ENCODE measurements at places on chromosomes 3 and 15.

DNA sequence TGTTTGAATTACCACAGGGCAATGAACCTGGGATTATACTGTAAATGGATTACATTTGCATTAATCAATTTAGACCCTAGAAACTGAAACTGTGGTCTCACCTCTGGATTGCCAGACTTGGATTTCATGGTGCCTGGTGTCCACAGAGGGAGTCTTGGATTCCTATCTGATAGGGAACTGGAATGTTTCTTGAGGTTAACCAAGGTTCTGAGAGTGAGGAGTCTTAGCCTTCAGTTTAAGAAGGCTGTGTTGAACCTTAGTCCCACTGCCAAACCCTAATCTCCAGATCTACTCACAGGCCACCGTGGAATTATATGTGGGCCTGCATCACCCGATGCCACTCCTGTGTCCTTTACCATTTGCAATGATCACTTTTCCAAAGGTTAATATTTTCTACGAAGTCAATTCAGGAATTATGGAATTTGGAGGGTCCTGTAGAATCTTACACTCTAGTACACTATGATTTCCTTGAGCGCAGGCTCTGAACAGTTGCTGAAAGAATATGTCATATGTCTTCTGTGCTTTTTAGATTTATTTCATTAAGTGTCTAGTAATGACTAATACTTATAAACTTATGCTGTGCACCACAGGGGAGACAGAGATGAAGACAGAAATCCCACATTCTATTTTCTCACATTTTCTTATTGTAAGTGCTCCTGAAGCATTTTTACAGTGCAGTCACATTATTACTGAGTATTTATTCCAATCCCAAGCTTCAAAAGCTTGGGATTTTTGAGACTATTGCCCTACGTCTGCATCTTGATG lies 87.9 kb downstream of the EFL1 start:
- no peak for DNase-seq

DNA sequence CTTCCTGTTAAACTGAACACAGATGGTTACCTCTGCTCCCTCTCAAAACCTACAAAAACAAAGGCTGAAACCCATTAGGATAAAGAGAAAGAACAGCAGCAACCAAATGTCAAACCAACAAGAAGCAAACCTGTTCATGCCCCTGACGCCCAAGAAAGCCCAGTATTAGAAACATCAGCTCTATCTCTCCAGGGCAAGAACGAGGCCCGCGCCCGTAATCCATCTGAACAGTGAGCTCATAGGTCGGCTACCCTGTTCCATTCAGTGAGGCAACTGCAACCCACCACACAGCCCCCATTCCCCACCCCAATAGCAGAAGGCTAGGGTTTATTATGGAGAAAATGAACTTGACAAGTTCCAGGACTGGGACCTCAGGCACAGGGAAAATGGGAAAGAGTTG lies 10.0 kb downstream of the LSG1 start:
- DNase-seq = no peak

GRCh38 chr15:76190751-76191538 lies 120.3 kb downstream of the ETFA start:
- peak; percentile 61 for DNase-seq

GRCh38 chr15:95292785-95293450 lies 1037.6 kb upstream of the NR2F2 start:
- DNase-seq = no peak

- no peak for DNase-seq
Measured at GRCh38 chr15:41975669-41976068, 3.3 kb upstream of the EHD4 start.

DNA sequence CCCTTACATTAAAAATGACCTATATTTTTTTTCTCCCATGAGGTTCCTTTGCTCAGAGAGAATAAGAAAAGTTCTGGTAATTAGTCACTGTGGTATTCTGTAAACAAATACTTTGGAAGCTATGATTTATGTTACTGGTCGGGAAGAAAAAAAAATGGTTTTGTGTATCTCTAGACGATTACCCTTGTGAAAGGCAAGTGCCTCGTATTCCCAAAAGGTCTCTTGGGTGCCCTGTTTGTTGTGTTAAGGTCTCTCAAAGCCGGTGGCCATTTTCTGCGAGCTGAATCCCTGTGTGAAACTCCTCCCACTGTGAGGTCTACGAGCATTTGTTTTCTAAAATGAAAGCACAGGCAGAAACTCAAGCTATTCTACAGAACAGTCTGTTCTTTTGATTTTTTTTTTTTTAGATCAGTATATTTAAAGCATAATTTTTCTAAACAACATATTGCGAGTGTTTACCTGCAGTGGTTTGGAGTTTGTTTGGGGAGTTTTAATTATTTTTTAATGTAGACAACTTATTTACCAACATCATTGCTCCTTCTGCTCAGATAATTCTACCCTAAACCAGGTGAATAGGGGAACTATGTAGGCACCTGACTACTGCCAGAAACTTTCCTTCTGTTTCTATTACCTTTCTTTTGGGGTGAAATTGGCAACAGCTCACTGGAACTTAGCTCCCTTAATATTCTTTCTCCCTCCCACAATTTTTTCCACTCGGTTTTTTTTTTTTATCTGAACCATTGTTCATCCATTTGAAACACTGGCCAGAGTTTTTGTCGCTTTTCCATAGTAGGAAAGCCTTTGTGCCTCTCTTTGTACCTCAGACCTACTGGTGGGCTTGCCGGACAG lies 44.0 kb downstream of the ZBTB38 start:
- DNase-seq = peak; percentile 71

DNA sequence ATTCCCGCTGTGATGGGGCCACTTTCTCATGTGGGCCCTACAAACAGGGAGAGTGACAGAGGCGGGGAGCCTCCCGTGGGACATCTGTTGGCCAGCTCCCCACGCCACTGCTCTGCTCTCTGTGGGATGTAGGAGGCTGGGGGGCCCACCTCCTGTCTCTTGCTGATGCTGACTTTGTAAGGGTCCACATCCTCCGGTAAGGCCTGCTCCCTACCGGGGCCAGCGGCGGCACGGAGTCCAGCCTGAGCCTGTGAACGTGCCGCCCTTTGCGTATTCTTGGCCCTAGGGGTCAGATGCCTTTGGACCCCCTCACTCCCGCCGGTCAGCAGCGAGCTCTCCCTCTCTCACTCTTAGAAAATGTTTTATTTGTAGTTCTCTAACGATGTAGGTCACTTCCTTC lies 153.2 kb downstream of the LRRC28 start:
- DNase-seq = no peak

GRCh38 chr3:36969540-36970432 lies 23.1 kb downstream of the EPM2AIP1 start:
- DNase-seq = peak; percentile 73

- DNase-seq = no peak
Measured at GRCh38 chr3:98058244-98058960, 23.3 kb upstream of the GABRR3 start.

DNA sequence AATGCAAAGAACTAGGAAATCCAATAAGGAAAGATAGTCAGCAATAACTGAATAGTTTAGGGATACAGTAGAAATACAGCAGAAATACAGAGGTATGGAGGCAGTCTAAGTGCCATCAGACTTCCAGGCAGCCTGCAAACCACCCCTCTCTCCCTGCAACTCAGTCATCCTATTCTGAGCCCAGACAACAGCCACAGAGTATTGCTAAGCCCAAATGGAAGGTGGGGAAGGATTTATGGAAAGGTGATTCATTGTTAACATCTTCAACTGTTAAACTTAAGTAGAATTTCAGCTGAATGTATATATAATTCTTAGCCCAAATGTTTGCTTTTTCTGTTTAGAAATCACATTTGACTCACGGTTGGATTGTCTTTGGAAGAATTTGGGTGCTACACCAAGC lies 300.4 kb downstream of the RBMS3 start:
- no peak for DNase-seq

DNA sequence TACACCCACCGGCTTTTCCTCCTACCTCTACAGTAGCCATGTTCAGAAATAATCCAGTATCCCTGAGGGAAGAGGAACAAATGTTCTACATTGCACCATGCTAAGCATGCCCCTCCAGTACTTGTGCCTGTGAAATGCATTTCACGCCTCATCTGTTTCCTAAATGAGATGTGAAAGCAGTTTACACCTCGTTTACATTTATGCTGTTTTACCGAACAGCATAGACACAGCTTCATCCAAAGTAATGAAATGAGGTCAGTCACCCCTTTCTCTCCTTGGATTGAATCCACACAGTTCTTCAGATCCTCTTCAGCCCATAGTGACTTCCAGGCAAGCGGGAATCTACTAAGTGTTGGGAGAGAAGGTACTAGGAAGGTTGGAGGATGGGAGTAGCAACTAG lies 514.3 kb downstream of the PDCD6IP start:
- no peak for DNase-seq

- DNase-seq = no peak
Measured at GRCh38 chr15:58401991-58402649, 29.7 kb upstream of the LIPC start.

DNA sequence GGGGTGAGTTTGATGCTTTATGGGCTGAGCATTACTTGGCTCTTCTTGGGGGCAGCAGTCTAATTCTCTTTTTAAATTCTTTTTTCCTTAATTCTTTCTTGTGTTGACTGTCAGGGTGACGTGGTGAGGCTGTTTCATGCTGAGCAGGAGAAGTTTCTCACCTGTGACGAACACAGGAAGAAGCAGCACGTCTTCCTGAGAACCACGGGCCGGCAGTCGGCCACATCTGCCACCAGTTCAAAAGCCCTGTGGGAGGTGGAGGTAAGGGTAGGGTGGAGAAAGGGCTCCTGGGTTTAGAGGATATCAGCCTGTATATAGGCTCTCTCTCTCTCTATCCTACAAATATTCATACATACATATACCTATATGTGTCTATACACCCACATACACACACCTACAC lies 152.3 kb downstream of the ITPR1 start:
- no peak for DNase-seq

DNA sequence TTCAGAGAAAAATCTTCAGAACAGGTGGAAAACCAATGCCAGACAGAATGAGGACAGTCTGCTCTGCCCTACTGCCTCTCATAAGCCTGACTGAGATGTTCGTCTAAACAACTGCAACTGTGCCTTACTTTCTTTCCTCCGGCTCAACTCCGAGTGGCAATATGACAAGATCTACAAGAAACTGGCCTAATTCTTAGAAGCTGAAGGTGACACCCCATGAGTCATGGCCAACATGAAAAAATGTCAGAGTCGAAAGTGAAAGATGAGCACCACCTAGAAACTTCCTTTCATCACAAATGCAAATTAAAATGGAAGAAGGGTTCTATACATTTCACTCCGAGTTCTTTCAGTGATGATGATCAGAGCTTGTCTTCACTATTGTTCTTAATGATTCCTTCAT lies 12.9 kb downstream of the PCYT1A start:
- peak; percentile 93 for DNase-seq

DNA sequence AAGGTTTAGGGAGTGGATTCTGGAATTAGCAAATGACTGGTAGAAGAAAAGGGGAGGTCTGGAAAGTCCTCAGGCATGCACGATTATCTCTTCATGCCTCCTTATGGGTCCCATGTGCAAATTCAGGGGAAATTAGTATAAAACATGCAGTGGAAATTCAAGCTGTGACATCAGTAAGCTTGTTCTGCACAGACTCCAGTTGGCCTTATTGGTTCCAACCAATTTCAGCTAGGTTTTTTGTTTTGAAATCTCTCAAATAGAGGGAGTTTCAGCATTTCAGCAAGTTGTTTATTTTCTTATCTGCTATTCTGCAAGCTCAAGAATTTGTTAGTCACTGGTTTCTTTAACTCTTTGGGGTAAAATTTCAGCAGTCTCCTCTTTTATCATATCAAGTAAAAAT lies 774 bp upstream of the TMCO5A start:
- no peak for DNase-seq

GRCh38 chr3:63405882-63406281 lies 127.8 kb downstream of the SYNPR start:
- DNase-seq = no peak

DNA sequence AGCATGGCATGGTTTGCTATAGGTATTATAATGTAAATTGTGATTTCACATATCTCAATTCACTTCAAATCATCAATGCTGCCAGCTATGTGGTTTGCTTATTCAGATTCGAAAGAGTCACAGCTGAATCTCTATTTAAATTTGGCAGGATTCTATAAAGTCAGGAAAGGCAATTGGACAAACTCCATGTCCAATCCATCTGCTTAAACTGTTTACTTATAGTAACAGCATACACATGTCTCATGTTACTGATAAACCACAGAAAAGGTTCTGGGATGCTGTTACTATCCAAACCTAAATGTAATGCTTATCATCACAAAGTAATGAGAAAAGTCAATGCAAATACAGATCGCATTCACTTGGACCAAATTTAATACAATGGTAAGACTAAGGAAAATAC lies 229.7 kb downstream of the ISL2 start:
- DNase-seq = no peak

GRCh38 chr15:63560741-63561448 lies 36.3 kb upstream of the FBXL22 start:
- no peak for DNase-seq

DNA sequence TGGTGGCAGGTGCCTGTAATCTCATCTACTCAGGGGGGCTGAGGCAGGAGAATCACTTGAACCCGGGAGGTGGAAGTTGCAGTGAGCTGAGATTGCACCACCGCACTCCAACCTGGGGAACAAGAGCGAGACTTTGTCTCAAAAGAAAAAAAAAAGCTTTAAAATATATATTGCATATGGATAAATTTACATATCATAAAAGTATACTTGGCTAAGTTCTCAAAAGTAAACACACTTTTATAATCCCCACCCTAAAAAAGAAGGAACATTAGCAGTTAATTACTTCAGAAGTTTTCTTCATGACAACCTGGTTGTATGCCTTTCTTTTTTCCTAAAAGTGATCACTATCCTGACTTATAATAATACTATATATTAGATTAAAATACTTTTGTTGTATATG lies 369.1 kb upstream of the TPRG1 start:
- DNase-seq = no peak

DNA sequence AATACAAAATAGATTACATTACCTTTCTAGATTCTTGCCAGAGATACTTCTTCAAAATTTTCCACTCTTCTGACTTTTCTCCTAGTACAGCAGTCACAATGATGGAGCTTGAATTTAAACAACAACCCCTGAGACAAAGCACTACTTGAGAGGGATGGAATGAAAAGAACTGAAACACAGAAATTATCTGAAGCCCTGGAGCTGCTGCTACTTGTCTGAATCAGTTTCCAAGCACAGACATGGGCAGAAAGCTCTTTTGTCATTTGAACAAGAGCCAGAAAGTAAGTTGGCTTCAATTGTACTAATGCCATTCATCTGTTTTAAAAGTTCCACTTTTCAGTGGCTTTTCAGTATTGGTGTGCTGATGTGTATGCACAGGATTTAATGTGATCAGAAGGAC lies 718.5 kb upstream of the ARPP21 start:
- DNase-seq = no peak

- DNase-seq = no peak
Measured at GRCh38 chr3:128392818-128393544, 73.7 kb downstream of the DNAJB8 start.

GRCh38 chr3:38036906-38037305 lies 2.1 kb upstream of the DLEC1 start:
- no peak for DNase-seq
